Natural killer cell (primary cell): ENCODE measurements at places on chromosomes 1 and 21. TPM values are rescaled to one million over a fixed set of nuclear protein-coding genes. Genes with fewer than 3 reads are reported as not detected.
A peak's percentile ranks its signal among the peaks of the same experiment; 100 is the strongest.

DNA sequence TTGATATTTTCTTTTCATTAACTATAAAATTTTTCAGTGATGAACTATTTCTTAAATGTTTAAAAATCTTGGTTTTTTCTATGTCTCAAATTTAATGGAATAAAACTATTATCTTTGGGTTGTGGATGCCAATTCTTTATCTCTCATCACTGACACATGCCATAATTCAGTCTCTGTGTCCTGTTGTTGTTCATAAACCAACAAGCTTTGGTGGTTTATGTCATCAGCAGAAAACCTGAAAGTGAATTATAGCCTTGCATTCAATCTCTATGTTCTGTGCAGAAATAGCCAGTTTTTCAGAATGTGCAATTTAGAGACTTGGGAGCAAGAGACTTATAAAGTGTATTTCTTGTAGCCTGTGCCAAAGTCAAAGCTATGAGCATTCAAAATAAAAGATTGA lies 462.6 kb upstream of the ADGRL4 start:
- H3K36me3 ChIP-seq: no peaks in the 10 kb centered on the region
- no peaks in the 10 kb centered on the region for H3K27me3 ChIP-seq
- no peak for DNase-seq
- no peak overlapping the region for H3K4me3 ChIP-seq
- no peak overlapping the region for H3K27ac ChIP-seq
- no peaks in the 10 kb centered on the region for H3K4me1 ChIP-seq

- no peaks in the 10 kb centered on the region for H3K4me1 ChIP-seq
- H3K36me3 ChIP-seq: no peaks in the 10 kb centered on the region
- H3K27me3 ChIP-seq: no peaks in the 10 kb centered on the region
- DNase-seq: no peak
- H3K4me3 ChIP-seq: no peak overlapping the region
These were observed 23.3 kb downstream of the TUFT1 start for GRCh38 chr1:151563376-151563775.

DNA sequence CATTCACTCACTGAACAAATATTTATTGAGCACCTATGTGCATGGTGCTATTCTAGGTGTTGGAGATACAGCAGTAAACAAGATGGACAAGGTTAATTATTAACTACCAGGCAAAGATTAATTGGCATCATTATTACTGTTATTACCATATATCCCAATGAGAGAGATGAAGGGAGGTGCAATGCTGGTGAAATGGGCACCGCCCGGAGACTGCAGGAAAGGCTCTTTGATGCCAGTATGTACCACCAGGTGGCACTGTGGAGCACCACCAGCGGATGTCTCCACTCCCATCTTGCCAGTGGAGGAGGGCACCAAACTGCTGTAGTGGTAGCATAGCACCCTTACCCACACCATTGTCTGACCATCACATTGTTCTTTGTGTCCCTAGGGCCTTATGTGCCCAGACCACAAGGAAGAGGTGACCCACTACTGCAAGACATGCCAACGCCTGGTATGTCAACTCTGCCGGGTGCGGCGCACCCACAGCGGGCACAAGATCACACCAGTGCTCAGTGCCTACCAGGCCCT lies 3.0 kb downstream of the TRIM46 start:
- H3K4me3 ChIP-seq: no peak overlapping the region
- H3K4me1 ChIP-seq: peaks cover 33% of the 10 kb centered on the region
- H3K27me3 ChIP-seq: no peaks in the 10 kb centered on the region
- DNase-seq: peak; percentile 79
- no peak overlapping the region for H3K27ac ChIP-seq
- H3K36me3 ChIP-seq: peaks cover 2% of the 10 kb centered on the region

DNA sequence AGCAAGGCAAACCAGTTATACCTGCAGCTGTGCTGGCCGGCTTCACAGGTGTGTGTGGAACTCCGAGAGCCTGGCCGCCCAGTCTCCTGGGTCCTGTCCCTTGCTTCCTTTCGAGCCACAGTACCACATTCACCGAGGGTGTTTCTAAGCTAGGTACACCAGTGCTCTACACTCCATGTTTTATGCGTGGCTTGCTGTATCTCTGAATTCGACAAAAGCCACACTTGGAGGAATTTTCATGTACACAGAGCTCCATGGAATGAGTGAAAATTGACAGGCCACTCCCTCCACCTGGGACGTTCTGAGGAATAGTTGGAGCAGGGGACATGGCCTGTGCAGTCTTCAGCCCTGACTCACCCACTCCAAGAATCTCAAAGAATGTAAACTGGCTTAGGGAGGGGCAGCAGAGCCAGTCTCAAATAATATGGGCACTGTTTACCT lies 14.0 kb downstream of the ETS2 start:
- DNase-seq: no peak
- peaks cover 75% of the 10 kb centered on the region for H3K36me3 ChIP-seq
- no peak overlapping the region for H3K27ac ChIP-seq
- H3K4me1 ChIP-seq: no peaks in the 10 kb centered on the region

GRCh38 chr1:114756009-114756892 lies 1.5 kb downstream of the CSDE1 start:
- DNase-seq: peak; percentile 49
- H3K36me3 ChIP-seq: no peaks in the 10 kb centered on the region
- H3K27me3 ChIP-seq: no peaks in the 10 kb centered on the region
- H3K4me3 ChIP-seq: no peak overlapping the region
- peak overlapping the region; percentile 96 for H3K27ac ChIP-seq
- peaks cover 25% of the 10 kb centered on the region for H3K4me1 ChIP-seq

DNA sequence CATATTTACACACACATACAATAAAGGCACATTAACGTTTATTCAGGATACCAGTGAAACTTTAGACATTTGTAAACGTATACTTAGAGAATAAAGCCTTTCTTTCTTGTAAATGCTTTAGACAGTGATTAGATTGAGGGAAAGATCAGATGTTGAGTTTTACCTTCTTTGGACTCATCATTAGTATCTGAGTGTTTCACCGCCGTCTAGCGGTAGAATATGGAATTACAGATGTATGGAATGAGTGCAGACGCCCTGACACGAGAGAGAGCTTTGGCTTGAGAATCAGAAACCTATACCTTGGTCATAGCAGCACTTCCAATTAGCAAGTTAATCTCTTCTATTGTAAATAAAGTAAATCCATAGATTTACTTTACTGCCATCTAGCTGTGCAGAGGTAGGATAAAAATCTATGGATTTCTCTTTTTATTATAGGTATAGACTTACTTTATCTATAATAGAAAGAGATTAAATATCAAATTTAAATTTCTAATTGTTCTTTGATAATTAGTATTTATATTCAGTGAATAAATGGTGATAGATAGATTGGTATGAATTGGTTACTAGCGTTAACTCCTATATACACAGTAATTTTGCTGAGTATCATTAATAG lies 12.6 kb downstream of the FLG2 start:
- H3K4me1 ChIP-seq: no peaks in the 10 kb centered on the region
- H3K4me3 ChIP-seq: no peak overlapping the region

GRCh38 chr1:248618878-248619277 lies 16.0 kb downstream of the OR2T11 start:
- no peaks in the 10 kb centered on the region for H3K36me3 ChIP-seq
- no peak overlapping the region for H3K27ac ChIP-seq

GRCh38 chr21:26795412-26795805 lies 49.8 kb downstream of the ADAMTS1 start:
- H3K27ac ChIP-seq: no peak overlapping the region
- H3K27me3 ChIP-seq: peaks cover 2% of the 10 kb centered on the region
- H3K4me3 ChIP-seq: no peak overlapping the region

DNA sequence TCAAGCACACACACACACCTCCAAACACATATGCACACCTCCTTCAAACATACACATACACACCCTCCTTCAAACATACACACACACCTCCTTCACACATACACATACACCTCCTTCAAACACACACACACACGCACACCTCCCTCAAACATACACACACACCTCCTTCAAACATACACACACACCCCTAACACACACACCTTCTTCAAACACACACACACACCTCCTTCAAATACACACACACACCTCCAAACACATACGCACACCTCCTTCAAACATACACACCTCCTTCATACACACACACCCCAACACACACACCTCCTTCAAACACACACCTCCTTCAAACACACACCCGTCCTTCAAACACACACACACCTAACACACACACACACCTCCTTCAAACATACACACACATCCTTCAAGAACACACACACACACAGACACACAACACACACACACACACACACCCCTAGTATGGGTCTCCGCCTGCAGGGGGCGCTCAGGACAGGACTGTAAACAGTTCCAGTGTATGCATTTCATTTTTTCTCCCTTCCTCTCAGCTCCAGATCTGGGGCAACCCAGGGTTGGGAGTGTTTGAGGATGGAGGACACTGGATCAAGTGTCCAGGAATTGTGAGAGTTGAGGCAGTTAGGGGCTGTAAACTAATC lies 12.1 kb downstream of the LGR6 start:
- H3K4me3 ChIP-seq: no peak overlapping the region
- no peaks in the 10 kb centered on the region for H3K36me3 ChIP-seq
- H3K27me3 ChIP-seq: no peaks in the 10 kb centered on the region
- peaks cover 47% of the 10 kb centered on the region for H3K4me1 ChIP-seq
- no peak for DNase-seq
- no peak overlapping the region for H3K27ac ChIP-seq

DNA sequence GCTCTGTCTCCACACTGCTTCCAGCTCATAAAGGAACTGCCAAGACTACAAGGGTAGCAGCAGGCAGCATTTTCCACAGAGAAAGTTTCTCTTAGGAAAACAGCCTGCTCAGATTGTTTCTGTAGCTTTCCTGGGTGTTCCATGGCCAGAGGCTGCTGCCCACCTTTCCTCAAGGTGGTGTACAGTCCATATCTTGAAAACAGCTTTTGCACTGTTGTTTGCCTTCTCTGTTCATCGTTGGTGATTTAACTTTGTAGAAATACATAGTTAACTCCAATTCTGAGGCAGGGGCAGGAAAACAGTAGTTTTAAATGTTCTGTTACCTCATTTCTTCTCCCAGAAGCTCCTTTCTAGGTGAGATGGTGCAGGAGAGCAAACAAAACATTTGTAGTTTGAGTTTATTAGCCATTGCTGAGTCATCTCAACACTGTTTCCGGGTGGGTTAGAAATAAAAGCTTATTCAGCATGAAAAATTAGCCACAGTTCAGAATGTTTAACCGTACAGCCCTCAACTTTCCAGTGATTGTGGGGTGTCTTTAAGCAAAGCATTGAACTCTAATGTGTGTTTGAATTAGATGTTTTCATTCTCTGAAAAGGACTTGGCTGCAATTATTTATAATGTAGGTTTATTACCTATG lies 41.7 kb downstream of the DIP2A start:
- H3K4me1 ChIP-seq: peaks cover 8% of the 10 kb centered on the region
- no peak overlapping the region for H3K27ac ChIP-seq
- H3K27me3 ChIP-seq: no peaks in the 10 kb centered on the region
- DNase-seq: no peak
- peaks cover 48% of the 10 kb centered on the region for H3K36me3 ChIP-seq

DNA sequence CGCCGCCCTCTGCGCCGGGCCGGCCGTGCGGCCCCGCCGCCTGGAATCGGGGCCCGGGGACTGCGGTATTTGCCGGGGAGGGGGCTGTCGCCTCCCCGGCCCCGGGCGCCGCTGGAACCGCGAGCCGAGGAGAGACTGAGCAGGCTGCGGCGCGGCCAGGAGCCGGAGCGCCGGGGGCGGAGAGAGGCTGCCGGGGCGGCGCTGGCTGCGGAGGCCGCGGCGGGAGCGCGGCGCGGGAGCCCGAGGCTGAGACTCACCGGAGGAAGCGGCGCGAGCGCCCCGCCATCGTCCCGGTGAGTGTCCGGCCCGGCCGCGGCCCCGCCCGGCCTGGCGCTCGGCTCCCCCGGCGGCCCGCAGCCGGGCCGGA lies 746 bp downstream of the DYRK1A start:
- peak overlapping the region; percentile 76 for H3K4me3 ChIP-seq
- H3K36me3 ChIP-seq: no peaks in the 10 kb centered on the region
- no peaks in the 10 kb centered on the region for H3K27me3 ChIP-seq

GRCh38 chr1:222310836-222311235 lies 237.1 kb downstream of the HHIPL2 start:
- no peaks in the 10 kb centered on the region for H3K36me3 ChIP-seq
- H3K27ac ChIP-seq: no peak overlapping the region
- H3K4me1 ChIP-seq: no peaks in the 10 kb centered on the region
- H3K4me3 ChIP-seq: no peak overlapping the region

- H3K27me3 ChIP-seq: no peaks in the 10 kb centered on the region
- no peak overlapping the region for H3K27ac ChIP-seq
- H3K4me3 ChIP-seq: no peak overlapping the region
- H3K36me3 ChIP-seq: no peaks in the 10 kb centered on the region
- no peaks in the 10 kb centered on the region for H3K4me1 ChIP-seq
- DNase-seq: no peak
These were observed 93.8 kb upstream of the TMPRSS2 start for GRCh38 chr21:41601573-41602368.

GRCh38 chr21:30340714-30341573 lies 3.5 kb upstream of the KRTAP27-1 start:
- no peaks in the 10 kb centered on the region for H3K4me1 ChIP-seq
- H3K4me3 ChIP-seq: no peak overlapping the region
- no peaks in the 10 kb centered on the region for H3K36me3 ChIP-seq

GRCh38 chr1:186595969-186596368 lies 84.3 kb downstream of the PTGS2 start:
- no peaks in the 10 kb centered on the region for H3K27me3 ChIP-seq
- no peak overlapping the region for H3K27ac ChIP-seq
- no peak overlapping the region for H3K4me3 ChIP-seq
- peak; percentile 2 for DNase-seq

DNA sequence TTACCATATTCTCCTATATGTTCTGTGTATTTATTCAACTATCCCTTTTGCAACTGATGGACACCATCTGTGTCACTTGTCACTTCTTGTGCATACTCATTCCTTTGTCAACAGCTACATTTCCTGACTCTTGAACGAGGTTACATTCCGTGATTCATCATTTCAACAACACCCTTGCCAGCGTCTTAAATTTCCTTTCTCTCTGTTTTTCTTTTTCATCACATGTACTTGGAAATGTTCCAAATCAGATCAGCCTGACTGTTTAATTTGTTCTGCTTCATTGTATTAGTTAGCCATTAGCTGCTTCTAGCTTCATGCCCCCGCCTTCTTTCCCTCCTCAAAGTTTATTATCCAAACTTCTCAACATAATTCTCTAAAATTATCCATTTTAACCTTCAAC lies 173.0 kb downstream of the ADGRL4 start:
- H3K4me3 ChIP-seq: no peak overlapping the region
- no peaks in the 10 kb centered on the region for H3K27me3 ChIP-seq
- H3K4me1 ChIP-seq: no peaks in the 10 kb centered on the region
- H3K36me3 ChIP-seq: no peaks in the 10 kb centered on the region
- H3K27ac ChIP-seq: no peak overlapping the region

The PTAFR gene
- total RNA-seq: 1.2 TPM

The HSD3B1 gene
- not detected for total RNA-seq

The S100A16 gene
- total RNA-seq: not detected

The RPE65 gene
- not detected for total RNA-seq

The EFNA3 gene
- 1.1 TPM for total RNA-seq

The BLACAT1 gene
- 0.09 TPM for total RNA-seq

The SERTAD4 gene
- not detected for total RNA-seq

The RASSF5 gene
- 279 TPM for total RNA-seq

The KNCN gene
- not detected for total RNA-seq

The AK5 gene
- 11.4 TPM for total RNA-seq

The MACF1 gene
- 811 TPM for total RNA-seq

The PALMD gene
- not detected for total RNA-seq

The MCOLN3 gene
- total RNA-seq: not detected

The TESK2 gene
- 6.0 TPM for total RNA-seq
